ENCODE measurements at places on chromosomes 5 and 9.
A peak's percentile ranks its signal among the peaks of the same experiment; 100 is the strongest.

GRCh38 chr5:37859805-37860204 is 20.0 kb upstream of the GDNF start:
- no peak for DNase-seq

GRCh38 chr5:74442466-74442865 is 198.1 kb downstream of the ENC1 start:
- DNase-seq, result no peak

GRCh38 chr5:74575741-74576538 is 64.6 kb downstream of the ENC1 start:
- DNase-seq, result no peak

DNA sequence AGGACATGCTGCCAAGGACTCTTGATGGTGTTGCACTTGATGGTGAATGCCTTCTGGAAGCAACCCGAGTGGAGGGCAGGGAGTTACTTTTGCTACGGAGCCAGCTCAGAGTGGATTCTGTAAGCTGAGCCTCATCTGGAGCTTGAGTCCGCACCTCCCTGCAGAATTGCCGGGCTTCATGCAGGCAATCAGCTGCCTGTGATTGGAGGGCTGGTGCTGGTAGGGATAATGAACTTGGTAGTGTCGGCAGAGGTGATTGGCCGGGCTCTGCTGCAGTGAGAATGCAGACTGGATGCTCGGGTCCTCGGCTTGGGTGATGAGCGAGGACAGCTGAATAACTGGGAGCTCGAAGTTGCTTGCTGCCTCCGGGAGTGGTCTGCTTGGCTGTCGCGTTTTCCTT is 23.1 kb downstream of the SLC25A25 start:
- peak; percentile 90 for DNase-seq

DNA sequence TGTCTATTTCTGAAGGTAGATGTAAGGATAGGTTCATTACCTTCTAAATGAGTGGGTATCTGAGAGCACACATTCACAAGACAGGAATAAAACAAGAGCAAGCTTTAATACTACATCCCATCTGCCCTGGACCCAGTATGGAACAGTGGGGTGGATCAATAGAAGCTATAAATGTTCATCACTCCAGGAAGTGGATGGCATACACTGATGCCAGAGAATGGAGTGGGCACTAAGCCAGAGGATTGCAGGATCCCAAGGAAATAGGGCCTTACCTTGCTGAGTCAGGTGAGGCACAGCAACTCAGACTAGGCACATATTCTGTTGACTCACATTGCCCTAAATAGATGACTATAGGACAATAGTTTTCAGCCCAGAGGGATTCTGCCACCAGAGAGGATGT is 21.3 kb upstream of the COX7C start:
- no peak for DNase-seq

All from SK-N-DZ (cell line).